ENCODE measurements at places on chromosomes 7 and 10.

- no peak for DNase-seq
Measured at GRCh38 chr10:54081950-54082349, 719.1 kb downstream of the PCDH15 start.

- no peak for DNase-seq
Measured at GRCh38 chr10:48492201-48492600, 112.7 kb downstream of the ARHGAP22 start.

DNA sequence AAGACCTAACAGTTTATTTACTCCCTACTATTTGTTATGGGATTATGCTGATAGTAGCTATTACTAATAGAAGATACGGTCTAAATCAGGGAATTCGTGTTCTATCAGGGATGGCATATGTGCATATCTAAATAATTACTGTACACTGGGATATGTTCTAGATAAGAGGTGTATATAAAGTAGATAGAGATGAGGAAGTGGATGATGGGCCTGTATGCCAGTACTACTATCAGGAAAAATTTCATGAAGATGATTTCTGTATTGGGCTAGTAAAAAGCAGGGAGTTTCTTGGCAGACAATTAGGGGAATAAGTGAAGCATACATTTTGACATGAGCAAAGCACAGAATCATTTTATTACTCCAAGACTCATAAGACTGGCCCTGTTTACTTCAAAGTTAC is 26.2 kb downstream of the PTPN12 start:
- no peak for DNase-seq

DNA sequence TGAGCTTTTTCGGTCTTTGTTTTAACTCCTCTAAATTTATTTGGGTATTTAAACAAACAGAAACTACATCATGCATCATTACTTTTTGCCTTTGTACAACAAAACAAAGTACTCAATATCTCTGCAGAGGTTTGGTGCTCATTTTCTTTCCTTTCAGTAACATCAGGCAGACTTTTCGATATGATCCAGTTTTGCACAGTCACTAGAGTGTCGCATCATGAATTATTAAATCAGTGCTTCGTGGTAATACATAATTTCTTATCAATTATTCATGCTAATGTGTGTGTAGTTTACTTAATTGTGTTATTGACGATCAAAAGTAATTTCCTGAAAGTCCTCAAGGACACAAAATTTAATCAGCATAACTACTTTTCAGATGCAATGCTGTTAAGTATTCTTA is 31.8 kb downstream of the DRGX start:
- no peak for DNase-seq

DNA sequence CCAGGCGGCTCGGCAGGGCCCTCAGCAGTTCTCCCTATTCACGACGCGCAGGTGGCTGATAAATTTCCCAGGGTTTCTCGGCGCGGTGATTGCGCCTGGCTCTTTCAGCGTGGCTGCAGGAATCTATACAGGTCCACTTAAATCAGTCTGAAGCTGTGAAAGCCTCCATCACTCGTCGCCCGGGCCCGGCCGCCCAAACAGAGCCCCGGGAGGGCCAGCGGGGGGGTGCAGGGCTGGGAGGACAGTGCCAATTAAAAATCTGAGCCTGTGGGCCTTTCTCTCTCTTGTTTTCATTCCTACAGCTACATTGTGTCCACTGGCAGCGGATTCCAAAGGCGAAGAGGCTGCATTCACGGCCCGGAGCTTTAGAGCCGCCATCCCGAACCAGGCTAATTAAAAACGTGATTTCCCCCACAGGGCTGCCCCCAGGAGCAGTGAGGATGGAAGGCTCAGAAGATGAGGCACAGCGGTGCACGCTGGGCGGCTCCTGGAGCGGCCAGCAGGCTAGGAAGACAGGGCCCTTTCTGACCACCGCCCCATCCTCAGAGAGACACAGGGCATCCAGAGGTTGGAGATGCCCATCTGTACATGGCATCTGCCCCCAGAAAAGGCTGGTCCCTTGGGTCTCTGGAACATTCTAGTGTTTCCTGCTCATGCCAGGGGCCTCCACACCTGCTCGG is 100.7 kb downstream of the FAM53B start:
- no peak for DNase-seq

Data from esophagus squamous epithelium (tissue), 5 donors.